ENCODE measurements at places on chromosomes 1 and 21.

DNA sequence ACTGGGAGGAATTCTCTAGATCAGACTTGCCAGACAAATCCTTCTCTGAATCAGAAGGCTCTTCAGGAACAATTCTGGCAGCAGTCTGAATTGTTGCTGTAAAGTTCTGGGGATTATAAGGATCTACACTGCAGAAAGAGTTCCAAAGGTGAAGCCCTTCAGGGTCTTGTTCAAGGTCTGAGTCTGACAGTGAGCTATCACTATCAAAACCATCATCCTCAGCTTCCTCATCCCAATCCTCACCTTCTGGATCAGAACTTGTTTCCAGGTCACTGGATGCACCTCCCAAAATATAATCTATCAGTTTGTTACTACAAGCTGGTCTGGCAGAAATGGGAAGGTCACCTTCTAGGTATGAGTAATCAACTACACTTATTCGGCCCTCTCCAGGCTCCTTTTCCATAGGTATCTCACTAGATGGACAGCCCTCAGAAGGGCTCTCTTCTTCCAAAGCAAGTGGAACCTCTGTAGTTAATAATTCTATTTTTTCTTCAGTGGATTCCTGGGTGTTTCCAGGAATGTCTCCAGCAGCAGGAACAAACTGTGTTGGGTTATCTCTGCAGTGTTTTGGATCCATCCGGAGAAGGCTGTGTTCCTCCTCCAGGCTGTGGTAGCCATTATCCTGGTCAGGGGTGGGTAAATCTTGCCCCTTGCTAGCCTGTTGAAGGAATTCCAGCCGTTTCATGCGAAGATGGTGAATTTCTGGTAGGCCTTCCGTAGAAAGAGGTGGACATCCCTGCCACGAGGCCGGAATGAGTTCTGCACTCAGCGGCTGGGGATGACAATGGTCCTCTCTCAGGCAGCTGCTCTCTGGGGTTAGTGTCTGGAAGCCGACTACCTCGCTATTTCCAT is 1.6 kb downstream of the PPP1R15B start:
- DNase-seq = no peak

GRCh38 chr1:9850442-9851162 is 26.8 kb upstream of the CLSTN1 start:
- DNase-seq = no peak

GRCh38 chr21:33898586-33898985 is 17.0 kb downstream of the ATP5PO start:
- DNase-seq = no peak

- DNase-seq = no peak
Measured at GRCh38 chr1:62335656-62336055, 16.4 kb upstream of the KANK4 start.

Data from epithelial cell of esophagus (primary cell).